Activated T-cell treated with anti-CD3 and anti-CD28 coated beads, Interleukin-2, amount 50 U/mL, for 72 hours (primary cell): ENCODE measurements at places on chromosomes 5 and 9. TPM values are rescaled to one million over a fixed set of nuclear protein-coding genes. Genes with fewer than 3 reads are reported as not detected.
A peak's percentile ranks its signal among the peaks of the same experiment; 100 is the strongest.

DNA sequence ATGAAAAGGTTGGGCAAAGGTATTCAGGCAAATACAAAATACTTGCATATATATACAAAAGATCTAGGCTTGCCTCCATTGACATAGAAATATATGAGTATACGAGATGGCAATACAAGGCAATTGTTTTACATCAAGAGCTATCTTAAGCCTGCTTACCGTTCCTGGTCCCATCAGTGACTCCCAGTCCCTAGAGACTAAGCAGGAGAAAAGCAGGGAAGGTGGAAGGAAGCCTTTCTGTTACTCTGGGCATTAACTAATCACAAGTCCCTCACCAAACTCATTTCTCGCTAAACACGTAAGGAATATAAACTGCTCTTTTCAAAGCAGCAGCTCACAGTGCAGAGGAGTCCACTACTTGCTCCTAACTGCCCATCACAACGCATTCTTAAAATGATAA lies 125.2 kb downstream of the ZNF608 start:
- H3K4me3 ChIP-seq = no peak overlapping the region
- peaks cover 42% of the 10 kb centered on the region for H3K27me3 ChIP-seq
- H3K4me1 ChIP-seq = no peaks in the 10 kb centered on the region
- no peak for DNase-seq
- H3K27ac ChIP-seq = no peak overlapping the region

DNA sequence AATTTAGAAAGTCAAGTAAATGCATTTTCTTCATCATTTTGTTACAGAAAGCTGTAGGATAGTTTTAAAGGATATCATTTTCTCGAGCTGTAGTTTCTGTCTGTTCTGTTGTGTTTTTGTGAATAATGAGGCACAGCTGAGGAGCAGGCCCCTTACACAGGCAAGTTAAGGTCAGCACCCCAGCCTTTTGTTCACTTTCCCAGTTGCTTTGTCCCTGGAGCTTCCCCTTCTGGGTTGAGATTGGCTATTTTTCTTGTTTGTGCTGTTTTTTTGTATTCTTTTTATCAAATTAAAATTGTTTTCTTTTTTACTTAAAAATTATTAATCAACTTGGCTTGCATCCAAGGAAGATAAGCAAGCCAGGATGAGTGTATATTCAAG lies 213.8 kb upstream of the ACTBL2 start:
- DNase-seq = no peak
- H3K4me3 ChIP-seq = no peak overlapping the region
- no peak overlapping the region for H3K27ac ChIP-seq

GRCh38 chr5:3738919-3739318 lies 143.3 kb downstream of the IRX1 start:
- H3K27ac ChIP-seq = no peak overlapping the region
- H3K36me3 ChIP-seq = no peaks in the 10 kb centered on the region
- no peak overlapping the region for H3K4me3 ChIP-seq
- H3K27me3 ChIP-seq = no peaks in the 10 kb centered on the region
- no peak for DNase-seq

GRCh38 chr5:134088994-134089560 lies 25.4 kb upstream of the TCF7 start:
- DNase-seq = no peak
- H3K4me1 ChIP-seq = peaks cover 91% of the 10 kb centered on the region
- peaks cover 1% of the 10 kb centered on the region for H3K36me3 ChIP-seq

- no peaks in the 10 kb centered on the region for H3K27me3 ChIP-seq
- H3K27ac ChIP-seq = no peak overlapping the region
- no peaks in the 10 kb centered on the region for H3K36me3 ChIP-seq
- no peak for DNase-seq
These were observed 6.9 kb downstream of the SAPCD2 start for GRCh38 chr9:137063311-137064026.

DNA sequence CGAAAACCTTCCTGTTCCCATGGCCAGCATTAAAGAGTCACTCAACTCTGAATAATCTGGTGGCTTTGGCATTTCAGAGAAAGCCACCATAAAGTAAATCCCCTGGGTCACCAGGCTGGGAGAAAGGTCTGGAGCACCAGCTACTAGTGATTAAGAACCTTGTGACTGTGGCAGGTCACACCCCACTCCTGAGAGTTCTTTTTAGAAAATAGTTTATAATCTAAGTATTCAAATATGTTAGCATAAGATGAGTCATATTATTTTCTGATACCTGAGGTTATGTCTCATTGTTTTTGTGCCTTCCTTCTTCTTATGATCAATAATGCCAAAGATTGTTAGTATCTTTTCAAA lies 351.7 kb downstream of the ARRDC3 start:
- peaks cover 26% of the 10 kb centered on the region for H3K27me3 ChIP-seq
- no peaks in the 10 kb centered on the region for H3K4me1 ChIP-seq
- no peaks in the 10 kb centered on the region for H3K36me3 ChIP-seq
- no peak overlapping the region for H3K27ac ChIP-seq
- DNase-seq = no peak

DNA sequence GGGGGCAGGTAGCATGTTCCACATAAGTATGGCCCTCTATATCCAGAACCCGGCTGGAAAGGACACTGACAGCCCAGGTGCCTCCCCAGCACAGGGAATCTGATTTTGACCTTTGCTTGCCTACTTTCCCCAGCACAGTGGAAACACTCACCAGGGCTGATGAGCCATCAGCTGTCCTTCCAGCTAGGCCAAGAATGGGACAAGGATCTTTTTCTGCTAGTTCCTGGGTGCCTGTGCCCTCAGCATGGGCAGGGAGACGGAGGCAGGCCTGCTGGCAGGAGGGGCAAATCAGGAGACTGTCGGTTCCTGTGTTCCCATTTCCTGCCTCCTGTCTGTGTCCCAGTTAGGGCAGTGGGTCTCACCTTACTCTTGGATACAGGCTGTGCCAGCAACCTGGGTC lies 1.1 kb downstream of the CYFIP2 start:
- H3K36me3 ChIP-seq = peaks cover 10% of the 10 kb centered on the region
- peak overlapping the region; percentile 1 for H3K27ac ChIP-seq
- peaks cover 79% of the 10 kb centered on the region for H3K4me1 ChIP-seq
- H3K4me3 ChIP-seq = peak overlapping the region; percentile 78
- H3K27me3 ChIP-seq = no peaks in the 10 kb centered on the region

GRCh38 chr5:78288246-78288645 lies 6.3 kb downstream of the AP3B1 start:
- H3K36me3 ChIP-seq = peaks cover 5% of the 10 kb centered on the region
- H3K27ac ChIP-seq = no peak overlapping the region
- H3K4me3 ChIP-seq = no peak overlapping the region
- no peak for DNase-seq
- H3K27me3 ChIP-seq = no peaks in the 10 kb centered on the region
- peaks cover 42% of the 10 kb centered on the region for H3K4me1 ChIP-seq

The SPACA9 gene
- total RNA-seq = 5.8 TPM

The ANKRD20A1 gene
- total RNA-seq = 6.3 TPM

The DEPDC1B gene
- total RNA-seq = 34.5 TPM

DNA sequence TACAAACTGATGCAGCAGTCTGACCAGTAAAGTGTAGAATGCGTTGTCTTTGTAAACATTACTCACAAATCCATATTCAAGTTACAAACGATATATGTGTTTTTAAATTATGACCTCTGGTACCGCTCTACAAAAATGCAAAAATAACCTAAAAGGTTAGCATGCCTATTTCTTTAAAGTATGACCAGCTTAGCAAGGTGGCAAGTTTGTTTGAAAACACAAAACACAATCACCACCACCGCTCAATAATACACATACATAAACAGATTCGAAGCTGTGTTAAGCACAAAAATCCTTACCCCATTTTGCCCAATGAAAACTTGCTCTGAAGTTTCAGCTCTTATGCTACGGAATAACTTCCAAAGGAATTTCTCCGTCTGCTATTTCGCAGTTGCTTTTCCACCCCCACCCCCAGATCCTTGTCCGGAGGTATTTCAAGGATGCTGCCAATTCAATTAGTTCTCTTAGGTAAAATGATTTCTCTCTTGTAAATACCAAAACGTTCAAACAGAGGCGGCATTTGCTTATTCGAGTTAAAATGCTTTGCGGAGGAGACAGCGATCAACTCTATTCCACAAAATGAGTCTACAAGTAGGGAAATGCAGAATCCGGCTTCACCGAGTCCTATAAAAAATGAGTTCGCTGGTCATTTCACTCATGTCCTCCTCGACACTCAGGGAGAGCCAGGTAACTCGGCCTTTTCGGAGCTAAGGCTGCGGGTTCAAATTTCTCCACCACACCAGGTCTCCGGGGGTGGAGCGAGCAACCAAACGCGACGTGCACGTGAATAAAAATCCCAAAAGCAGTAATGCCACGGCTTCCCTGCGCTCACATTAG lies 1.2 kb downstream of the HOMER1 start:
- peak; percentile 4 for DNase-seq
- peak overlapping the region; percentile 97 for H3K4me3 ChIP-seq
- H3K27ac ChIP-seq = peak overlapping the region; percentile 39
- no peaks in the 10 kb centered on the region for H3K36me3 ChIP-seq
- peaks cover 17% of the 10 kb centered on the region for H3K27me3 ChIP-seq

The PDGFRB gene
- total RNA-seq = 1.1 TPM

DNA sequence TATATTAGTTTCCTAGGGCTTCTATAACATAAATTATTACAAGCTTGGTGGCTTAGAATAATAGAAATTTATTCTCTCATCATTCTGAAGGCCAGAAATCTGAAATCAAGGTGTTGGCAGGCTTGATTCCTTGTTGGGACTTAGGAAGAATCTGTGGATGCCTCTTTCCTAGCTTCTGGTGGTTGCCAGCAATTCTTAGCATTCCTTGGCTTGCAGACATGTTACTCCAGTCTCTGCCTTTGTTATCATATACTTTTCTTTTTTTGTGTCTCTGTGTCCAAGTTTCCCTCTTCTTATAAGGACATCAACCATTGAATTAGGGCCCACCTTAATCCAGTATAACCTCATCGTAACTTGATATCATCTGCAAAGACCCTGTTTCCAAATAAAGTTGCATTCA lies 31.4 kb downstream of the CTNNA1 start:
- H3K27me3 ChIP-seq = peaks cover 28% of the 10 kb centered on the region
- no peak for DNase-seq
- peaks cover 3% of the 10 kb centered on the region for H3K4me1 ChIP-seq
- H3K27ac ChIP-seq = no peak overlapping the region

GRCh38 chr9:100759215-100759614 lies 181.3 kb downstream of the CAVIN4 start:
- no peaks in the 10 kb centered on the region for H3K4me1 ChIP-seq
- no peak overlapping the region for H3K4me3 ChIP-seq
- H3K27me3 ChIP-seq = peaks cover 6% of the 10 kb centered on the region
- no peak for DNase-seq
- no peak overlapping the region for H3K27ac ChIP-seq
